H1 (cell line): ENCODE measurements at places on chromosomes 5 and 9. TPM values are rescaled to one million over a fixed set of nuclear protein-coding genes. Genes with fewer than 3 reads are reported as not detected.

The ABLIM3 gene
- 0.56 and 0.69 TPM in 2 replicates for total RNA-seq

The NR4A3 gene
- 0.23 and 0.30 TPM in 2 replicates for total RNA-seq

The TAF11L5 gene
- total RNA-seq, result not detected in 2 replicates

The PCDH1 gene
- total RNA-seq, result 101 and 106 TPM in 2 replicates

The GPR150 gene
- total RNA-seq, result not detected in 2 replicates

The PFN3 gene
- not detected in 2 replicates for total RNA-seq

The KCNN2 gene
- total RNA-seq, result 18.6 and 19.4 TPM in 2 replicates

The RAI14 gene
- 210 and 216 TPM in 2 replicates for total RNA-seq

The C9orf85 gene
- total RNA-seq, result 13.2 and 14.5 TPM in 2 replicates

The SWI5 gene
- total RNA-seq, result 25.5 and 29.0 TPM in 2 replicates

The IFNW1 gene
- not detected in 2 replicates for total RNA-seq

The DMRT3 gene
- not detected in 2 replicates for total RNA-seq

The NUTM2F gene
- 0.19 TPM in 1 of 2 replicates, not detected in the other for total RNA-seq

The C9orf50 gene
- total RNA-seq, result not detected in 2 replicates

The GABRA1 gene
- total RNA-seq, result 16.2 and 17.3 TPM in 2 replicates

The TMOD1 gene
- total RNA-seq, result 0.88 and 1.1 TPM in 2 replicates

The PCDHB9 gene
- 1.6 and 3.8 TPM in 2 replicates for total RNA-seq
